ENCODE measurements at places on chromosomes 2 and 18. TPM values are rescaled to one million over a fixed set of nuclear protein-coding genes. Genes with fewer than 3 reads are reported as not detected.

DNA sequence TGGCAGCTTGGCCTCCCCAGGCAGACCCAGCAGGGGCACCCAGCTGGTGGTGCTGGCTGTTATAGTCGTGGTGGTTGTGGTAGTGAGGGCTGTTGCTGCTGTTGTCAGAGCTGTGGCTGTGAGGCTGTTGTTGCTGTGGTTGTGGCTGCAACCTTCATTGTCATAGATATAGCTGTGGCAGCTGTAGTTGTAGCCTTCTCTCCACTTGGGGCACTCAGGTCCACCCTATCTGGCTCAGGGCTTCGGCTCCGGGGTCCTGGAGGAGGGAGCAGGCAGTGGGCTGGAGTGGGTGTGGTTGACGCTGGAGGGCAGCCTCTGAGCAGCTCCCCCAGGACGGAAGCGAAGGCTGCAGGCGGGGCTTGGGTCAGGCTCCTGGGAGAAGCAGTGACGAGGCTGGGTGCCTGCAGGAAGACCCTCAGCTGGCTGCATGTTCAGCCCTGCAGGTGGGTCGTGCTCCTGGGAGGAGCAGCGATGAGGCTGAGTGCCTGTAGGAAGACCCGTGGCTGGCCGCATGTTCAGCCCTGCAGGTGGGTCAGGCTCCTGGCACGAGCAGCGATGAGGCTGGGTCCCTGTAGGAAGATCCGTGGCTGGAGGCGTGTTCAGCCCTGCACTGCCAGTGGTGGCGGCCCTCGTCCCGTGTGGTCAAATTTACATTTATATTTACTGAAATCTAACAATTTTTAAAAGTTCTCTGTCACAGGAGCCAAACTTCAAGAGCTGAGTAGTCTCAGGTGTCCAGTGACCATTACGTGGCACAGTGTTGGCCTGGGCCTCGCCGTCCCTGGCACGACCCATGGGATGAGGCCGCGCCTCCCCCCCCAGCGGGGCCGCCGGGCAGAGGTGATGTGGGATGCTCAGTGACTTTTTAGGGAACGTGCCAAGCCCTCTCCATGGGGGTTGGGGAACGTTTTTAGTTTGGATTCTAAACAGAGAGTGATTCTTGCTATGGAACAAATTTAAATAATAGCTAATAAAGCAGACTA is 79.2 kb upstream of the PXDN start:
- peaks cover 10% of the 10 kb centered on the region for H3K27me3 ChIP-seq
- no peak overlapping the region for H3K4me3 ChIP-seq
- H3K36me3 ChIP-seq: peaks cover 3% of the 10 kb centered on the region
- H3K27ac ChIP-seq: no peak overlapping the region
- no peaks in the 10 kb centered on the region for H3K4me1 ChIP-seq
- no peak for DNase-seq

GRCh38 chr2:113135317-113135716 is 7.9 kb downstream of the IL1RN start:
- DNase-seq: no peak
- H3K36me3 ChIP-seq: no peaks in the 10 kb centered on the region
- no peak overlapping the region for H3K27ac ChIP-seq
- no peak overlapping the region for H3K4me3 ChIP-seq
- no peaks in the 10 kb centered on the region for H3K27me3 ChIP-seq

DNA sequence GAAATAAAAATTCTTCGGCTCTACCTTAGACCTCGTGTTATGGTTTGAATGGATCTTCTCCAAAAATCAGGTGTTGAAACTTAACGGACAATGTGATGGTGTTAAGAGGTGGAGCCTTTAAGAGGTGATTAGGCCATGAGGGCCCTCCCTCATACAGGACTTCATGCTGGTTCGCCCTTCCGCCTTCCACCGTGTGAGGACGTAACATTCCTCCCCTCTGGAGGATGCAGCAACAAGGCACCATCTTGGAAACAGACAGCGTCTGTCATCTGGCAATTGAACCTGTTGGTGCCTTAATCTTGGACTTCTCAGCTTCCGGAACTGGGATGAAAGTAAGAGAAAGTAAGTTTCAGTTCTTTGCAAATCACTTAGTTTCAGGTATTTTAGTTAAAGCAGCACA is 126.3 kb upstream of the SPRED2 start:
- H3K27me3 ChIP-seq: peaks cover 3% of the 10 kb centered on the region
- H3K4me1 ChIP-seq: peaks cover 8% of the 10 kb centered on the region
- DNase-seq: no peak
- H3K27ac ChIP-seq: no peak overlapping the region
- H3K4me3 ChIP-seq: no peak overlapping the region

DNA sequence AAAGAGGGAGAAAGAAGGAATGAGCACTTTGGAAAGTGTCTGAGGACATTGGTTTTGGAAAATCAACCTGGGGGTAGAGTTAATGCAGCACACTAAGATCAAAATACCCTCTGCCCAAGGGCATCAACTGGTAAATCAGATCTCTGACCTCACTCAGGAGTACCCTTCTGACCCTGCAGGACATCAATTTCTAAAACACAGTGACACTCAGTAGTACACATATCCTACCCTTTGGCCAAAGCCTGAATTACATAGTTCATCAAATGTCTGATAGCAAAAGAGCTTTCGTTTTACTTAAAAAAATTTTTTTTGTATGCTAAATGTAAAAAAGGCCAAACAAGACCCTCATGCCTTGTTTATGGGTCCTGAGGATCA is 118.4 kb upstream of the CTNNA2 start:
- no peaks in the 10 kb centered on the region for H3K4me1 ChIP-seq
- no peak overlapping the region for H3K27ac ChIP-seq
- H3K36me3 ChIP-seq: no peaks in the 10 kb centered on the region
- no peak overlapping the region for H3K4me3 ChIP-seq
- peaks cover 1% of the 10 kb centered on the region for H3K27me3 ChIP-seq
- no peak for DNase-seq

DNA sequence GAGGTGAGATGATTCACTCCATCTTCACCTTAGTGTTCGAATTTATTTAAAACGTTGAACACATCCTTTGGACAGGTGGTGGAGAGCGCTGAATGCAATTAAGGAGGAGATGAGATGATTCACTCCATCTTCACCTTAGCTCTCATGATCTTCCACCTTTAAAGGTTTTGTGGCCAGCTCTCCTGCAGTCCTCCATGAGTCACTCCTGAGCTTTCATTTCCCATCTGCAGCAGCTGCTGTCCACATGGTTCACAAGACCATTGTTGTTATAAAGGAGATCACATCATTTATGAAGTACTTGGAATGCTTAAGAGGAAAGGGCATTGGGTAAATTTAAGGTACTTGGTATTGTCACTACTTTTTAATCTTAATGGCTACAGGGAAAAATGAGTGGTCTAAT is 298.5 kb downstream of the PAX3 start:
- H3K27me3 ChIP-seq: peaks cover 4% of the 10 kb centered on the region
- no peak overlapping the region for H3K4me3 ChIP-seq
- H3K36me3 ChIP-seq: no peaks in the 10 kb centered on the region

DNA sequence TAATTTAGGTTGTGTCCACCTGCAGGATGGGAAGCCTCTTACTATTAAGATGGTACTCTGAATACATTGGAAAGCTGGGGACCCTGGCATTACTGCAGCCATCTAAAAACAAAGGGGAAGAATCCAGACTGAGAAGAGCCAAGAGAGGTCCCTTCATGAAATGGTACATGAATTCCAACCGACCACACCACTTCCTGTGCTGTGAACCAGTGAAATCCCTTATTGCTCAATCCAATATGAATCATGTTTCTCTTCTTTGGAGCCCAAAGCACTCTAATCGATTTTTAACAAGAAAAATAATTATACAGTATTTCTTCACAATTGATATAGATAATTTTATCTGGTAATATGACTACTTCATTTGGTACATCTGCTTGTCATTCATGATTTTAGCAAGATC is 479.7 kb upstream of the RAB6C start:
- no peak overlapping the region for H3K27ac ChIP-seq
- no peak for DNase-seq
- no peak overlapping the region for H3K4me3 ChIP-seq
- H3K4me1 ChIP-seq: no peaks in the 10 kb centered on the region

DNA sequence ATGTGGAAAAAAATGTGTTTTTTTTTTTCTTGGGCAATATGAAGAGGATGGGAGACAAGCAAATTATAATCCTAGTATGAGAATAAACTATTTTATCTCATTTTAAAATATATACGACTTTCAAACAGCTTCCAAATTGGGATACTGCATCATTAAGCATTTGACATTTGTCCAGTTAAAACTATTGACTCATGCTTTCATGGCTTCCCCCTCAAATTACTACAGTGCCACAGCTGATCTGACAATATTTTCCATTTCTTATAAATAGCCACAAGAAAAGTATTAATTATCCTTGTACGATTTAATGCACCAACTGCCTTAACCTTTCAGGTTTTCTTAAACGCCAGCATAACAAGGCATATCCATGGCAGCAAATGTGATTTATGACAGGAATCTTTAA is 1134.8 kb upstream of the ZEB2 start:
- H3K36me3 ChIP-seq: no peaks in the 10 kb centered on the region
- no peak for DNase-seq
- H3K27ac ChIP-seq: no peak overlapping the region
- H3K4me1 ChIP-seq: no peaks in the 10 kb centered on the region

DNA sequence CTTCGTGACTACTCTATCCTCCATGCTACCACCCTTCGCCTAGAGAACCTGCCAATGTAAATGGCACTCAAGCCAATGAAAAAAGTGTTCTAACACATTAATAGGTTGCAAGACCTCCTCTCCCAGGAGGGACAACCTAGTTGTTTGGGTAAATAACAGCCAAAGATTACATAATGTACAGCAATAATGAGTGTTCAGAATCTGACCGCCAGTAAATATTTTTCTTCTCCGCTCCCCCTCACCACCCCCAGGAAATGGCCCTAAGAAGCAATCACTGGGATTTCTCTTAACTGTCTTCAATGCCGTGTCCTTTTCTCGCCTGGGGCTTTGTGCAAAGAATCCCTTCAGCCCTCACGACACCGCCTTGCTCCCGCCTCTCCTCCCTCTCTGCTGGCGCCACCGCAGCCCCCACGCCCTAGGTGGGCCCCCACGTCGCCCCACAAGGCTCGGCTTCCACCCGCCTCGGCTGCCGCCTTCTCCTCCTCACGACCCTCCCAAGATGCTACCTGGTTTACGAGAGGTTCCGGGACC is 458 bp downstream of the HYCC2 start:
- DNase-seq: no peak
- H3K27ac ChIP-seq: peak overlapping the region; percentile 97
- peaks cover 5% of the 10 kb centered on the region for H3K36me3 ChIP-seq
- H3K27me3 ChIP-seq: peaks cover 3% of the 10 kb centered on the region

GRCh38 chr18:70073432-70073831 is 125.8 kb upstream of the CD226 start:
- H3K27ac ChIP-seq: no peak overlapping the region
- H3K36me3 ChIP-seq: no peaks in the 10 kb centered on the region
- no peak overlapping the region for H3K4me3 ChIP-seq
- H3K27me3 ChIP-seq: no peaks in the 10 kb centered on the region
- no peak for DNase-seq

GRCh38 chr2:216015722-216016464 is 2.5 kb upstream of the MREG start:
- no peak overlapping the region for H3K27ac ChIP-seq
- peaks cover 6% of the 10 kb centered on the region for H3K36me3 ChIP-seq
- H3K27me3 ChIP-seq: peaks cover 5% of the 10 kb centered on the region
- no peak for DNase-seq
- H3K4me3 ChIP-seq: no peak overlapping the region
- H3K4me1 ChIP-seq: peaks cover 25% of the 10 kb centered on the region

- DNase-seq: no peak
- H3K36me3 ChIP-seq: peaks cover 39% of the 10 kb centered on the region
- H3K4me3 ChIP-seq: no peak overlapping the region
- peaks cover 2% of the 10 kb centered on the region for H3K27me3 ChIP-seq
Measured at GRCh38 chr2:117917223-117917917, 96.5 kb downstream of the CCDC93 start.

- H3K27ac ChIP-seq: no peak overlapping the region
- H3K4me3 ChIP-seq: no peak overlapping the region
- peaks cover 3% of the 10 kb centered on the region for H3K4me1 ChIP-seq
- no peak for DNase-seq
- H3K36me3 ChIP-seq: no peaks in the 10 kb centered on the region
Measured at GRCh38 chr18:36420826-36421225, 123.3 kb downstream of the FHOD3 start.

DNA sequence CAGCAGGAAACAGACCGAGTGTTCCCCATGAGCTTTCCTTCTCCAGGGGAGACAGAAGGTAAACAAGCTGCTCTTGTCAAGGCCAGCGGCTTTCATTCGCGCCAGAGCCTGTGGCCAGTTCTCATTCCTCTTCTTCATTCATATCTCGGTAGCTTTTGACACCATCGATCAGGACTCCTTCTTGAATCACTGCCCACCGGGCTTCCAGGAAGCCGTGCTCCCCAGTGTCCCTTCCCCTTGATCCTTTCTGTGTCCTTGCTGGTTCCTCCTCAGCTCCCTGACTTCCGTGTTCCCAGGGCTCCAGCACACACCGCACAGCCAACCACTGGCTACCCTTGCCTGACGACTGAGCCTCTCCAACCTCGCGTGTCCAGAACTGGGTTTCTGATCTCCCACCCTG is 14.1 kb downstream of the SLC66A3 start:
- H3K4me3 ChIP-seq: no peak overlapping the region
- peaks cover 3% of the 10 kb centered on the region for H3K4me1 ChIP-seq

- H3K4me3 ChIP-seq: no peak overlapping the region
- DNase-seq: no peak
- H3K4me1 ChIP-seq: no peaks in the 10 kb centered on the region
- H3K27ac ChIP-seq: no peak overlapping the region
- no peaks in the 10 kb centered on the region for H3K27me3 ChIP-seq
Measured at GRCh38 chr2:75459565-75460310, 101.0 kb downstream of the EVA1A start.

DNA sequence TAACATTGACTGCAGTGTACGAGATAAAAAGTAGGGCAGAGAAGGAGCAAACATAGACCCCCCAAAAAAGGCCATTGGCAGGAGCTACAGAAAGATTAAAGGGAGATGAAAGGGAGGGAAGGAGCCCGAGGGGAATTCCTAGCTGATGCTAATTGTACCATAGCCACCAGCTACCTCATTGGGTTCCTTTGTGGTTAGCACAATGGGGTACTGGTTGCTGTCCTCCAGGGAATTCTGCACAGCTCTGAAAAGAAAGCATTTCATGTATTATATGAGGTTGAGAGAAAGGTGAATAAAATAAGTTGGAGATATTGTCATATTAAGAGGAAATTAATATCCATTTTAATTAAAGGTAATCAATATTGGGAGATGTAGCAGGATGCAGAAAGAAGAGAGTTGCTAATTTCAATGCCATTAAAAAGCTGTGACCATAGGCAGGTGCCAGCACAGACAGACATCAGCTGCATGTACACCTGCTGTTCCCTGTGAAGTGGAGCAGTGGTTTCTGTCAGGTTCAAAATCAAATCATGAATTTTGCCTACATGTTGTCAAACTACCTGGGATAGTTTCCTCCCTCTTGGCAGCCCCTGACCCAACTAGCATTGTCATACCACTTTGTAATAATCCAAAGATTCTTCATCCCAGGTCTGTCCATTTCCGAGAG is 185.4 kb upstream of the DLGAP1 start:
- no peaks in the 10 kb centered on the region for H3K27me3 ChIP-seq
- peaks cover 8% of the 10 kb centered on the region for H3K4me1 ChIP-seq
- no peak for DNase-seq
- H3K36me3 ChIP-seq: no peaks in the 10 kb centered on the region

- peaks cover 8% of the 10 kb centered on the region for H3K36me3 ChIP-seq
- H3K27me3 ChIP-seq: peaks cover 6% of the 10 kb centered on the region
- H3K27ac ChIP-seq: no peak overlapping the region
- H3K4me1 ChIP-seq: no peaks in the 10 kb centered on the region
- H3K4me3 ChIP-seq: no peak overlapping the region
Measured at GRCh38 chr2:127615511-127616166, 30.3 kb upstream of the GPR17 start.

The BMP10 gene
- not detected for total RNA-seq

The RAB6D gene
- 0.59 TPM for total RNA-seq

The CD207 gene
- 0.74 TPM for total RNA-seq
